B cell (primary cell): ENCODE measurements at places on chromosomes 2 and 18. TPM values are rescaled to one million over a fixed set of nuclear protein-coding genes. Genes with fewer than 3 reads are reported as not detected.

GRCh38 chr18:70663141-70663540, 374.3 kb downstream of the SOCS6 start:
- no peak for DNase-seq

GRCh38 chr2:164542581-164543021, 78.7 kb downstream of the GRB14 start:
- DNase-seq, result no peak

- DNase-seq, result no peak
These were observed 400.5 kb upstream of the FSIP2 start for GRCh38 chr2:185338104-185338503.

Gene SERPINB11
- total RNA-seq, result not detected in 2 replicates

Gene DSG1
- total RNA-seq, result not detected in 2 replicates

Gene SLC9A4
- total RNA-seq, result 0.07 and 0.20 TPM in 2 replicates

GRCh38 chr2:64582774-64583340, 58.7 kb downstream of the AFTPH start:
- DNase-seq, result no peak

- DNase-seq, result no peak
These were observed 32.9 kb downstream of the MTERF4 start for GRCh38 chr2:241068942-241069810.

GRCh38 chr18:66566616-66567015, 37.3 kb downstream of the CDH19 start:
- no peak for DNase-seq

- no peak for DNase-seq
These were observed 44.5 kb upstream of the FOSL2 start for GRCh38 chr2:28348149-28348567.

DNA sequence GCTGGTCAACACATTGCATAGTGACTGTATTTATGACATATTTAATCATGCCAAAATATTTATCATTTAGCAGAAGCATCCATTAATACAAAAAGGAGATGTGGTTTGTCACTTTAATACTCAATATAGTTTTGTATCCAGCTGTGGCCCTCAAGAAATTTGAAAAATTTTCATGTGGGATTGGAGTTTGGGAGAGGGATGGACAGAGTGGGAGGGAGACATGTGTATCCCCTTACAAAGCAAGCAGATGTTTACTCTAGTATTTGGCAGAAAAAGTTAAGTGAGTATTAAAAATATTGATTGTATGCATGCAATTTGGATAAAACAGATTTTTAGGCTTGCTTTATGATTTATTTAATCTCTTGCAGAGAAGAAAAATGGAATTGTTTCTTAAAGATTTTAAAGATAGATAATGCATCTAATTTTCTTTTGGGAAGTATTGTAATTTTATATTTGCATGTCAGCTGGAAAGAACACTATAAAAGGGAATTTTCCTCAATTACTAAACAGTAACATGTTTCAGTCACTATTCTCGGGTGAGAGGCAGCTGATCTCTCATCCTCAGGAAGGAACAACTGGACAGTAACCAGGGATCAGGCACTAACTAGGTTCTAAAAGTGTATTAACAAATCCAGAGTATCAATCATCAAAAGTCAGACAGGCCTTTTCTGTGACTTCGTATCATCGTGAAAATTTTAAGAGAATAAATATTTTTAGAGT, 1184.7 kb upstream of the NXPH2 start:
- no peak for DNase-seq

DNA sequence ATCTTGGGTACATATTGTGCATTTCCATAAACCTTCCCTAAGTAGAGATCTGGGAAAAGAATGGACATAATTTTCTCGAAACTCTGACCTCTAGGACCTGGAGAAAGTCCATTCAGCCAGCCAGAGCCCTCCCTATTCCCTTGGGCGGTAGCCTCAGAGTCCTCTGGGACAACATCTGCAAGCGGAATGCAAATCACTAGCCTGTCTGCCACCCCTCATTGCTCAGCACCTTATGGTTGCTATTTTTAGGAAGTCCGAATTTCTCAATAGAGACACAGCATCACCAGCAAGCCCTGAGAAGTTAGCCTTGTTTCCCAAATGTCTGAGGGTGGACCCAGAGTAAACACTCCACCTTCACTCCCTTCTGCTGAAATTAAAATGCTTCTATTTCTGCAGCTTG, 17.6 kb upstream of the CD28 start:
- DNase-seq, result peak; percentile 58

DNA sequence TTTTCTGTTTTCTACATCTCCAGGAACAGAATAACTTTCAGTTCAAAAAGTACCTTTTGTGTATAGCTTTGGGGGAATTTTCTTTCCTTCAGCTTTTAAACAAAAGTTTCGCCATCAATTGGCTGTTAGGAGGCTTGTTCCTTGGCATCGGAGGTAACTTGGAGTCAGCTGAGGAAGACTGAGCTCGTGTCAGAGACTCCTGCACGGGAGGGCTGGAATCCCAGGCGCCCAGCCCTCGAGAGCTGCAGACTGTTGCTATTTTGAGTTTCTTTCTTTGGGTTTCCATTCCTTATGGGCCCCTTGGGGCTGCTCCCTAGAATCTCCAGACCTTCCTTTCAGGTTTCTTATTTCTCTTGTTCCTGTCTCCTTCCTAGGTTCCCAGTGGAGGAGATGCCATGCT, 8.1 kb downstream of the EMILIN2 start:
- DNase-seq, result no peak

DNA sequence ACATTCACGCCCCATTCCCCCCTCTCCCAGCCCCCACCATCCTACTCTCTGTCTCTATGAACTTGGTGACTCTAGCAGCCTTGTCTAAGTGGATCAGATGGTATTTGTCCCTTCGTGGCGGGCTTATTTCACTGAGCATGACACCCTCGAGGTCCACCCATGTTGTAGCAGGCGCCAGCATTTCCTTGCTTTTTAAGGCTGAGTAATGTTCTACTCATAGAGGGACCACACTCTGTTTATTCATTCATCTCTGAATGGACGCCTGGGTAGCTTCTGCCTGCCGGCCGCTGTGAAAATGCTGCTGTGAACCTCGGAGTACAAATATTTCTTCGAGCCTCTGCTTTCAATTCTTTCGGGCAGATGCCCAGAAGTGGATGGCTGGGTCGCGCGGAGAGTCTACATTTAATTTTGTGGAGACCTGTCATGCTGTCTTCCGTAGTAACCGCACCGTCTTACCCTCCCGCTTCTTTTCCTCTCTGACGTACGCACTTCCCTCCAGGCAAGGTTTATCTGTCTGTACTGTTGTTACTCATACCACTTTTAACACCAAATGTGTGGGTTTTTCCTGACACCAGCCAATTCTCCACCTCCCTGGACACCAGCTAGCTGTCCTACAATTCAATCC, 5.6 kb downstream of the CROCC2 start:
- DNase-seq, result no peak

- no peak for DNase-seq
These were observed 201.3 kb upstream of the DSEL start for GRCh38 chr18:67717800-67718199.

DNA sequence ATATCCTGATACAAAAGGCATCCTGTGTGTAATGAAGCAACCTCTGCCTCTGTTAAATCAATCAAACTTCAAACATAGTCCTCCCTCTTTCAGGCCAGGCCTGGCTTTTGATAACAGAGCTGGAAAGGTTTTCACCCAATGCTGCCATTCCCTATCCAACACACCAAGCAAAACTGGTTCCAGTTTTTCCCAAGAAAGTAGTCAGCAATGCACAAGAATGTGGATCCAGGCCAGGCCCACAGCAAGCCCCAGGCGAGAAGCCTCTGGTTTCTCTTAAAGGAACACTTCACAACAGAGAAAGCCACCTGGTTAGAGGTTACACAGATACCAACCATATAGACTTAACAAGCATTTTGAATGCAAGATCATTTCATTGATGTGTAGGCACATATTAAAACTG, 49.2 kb upstream of the CCDC150 start:
- no peak for DNase-seq

DNA sequence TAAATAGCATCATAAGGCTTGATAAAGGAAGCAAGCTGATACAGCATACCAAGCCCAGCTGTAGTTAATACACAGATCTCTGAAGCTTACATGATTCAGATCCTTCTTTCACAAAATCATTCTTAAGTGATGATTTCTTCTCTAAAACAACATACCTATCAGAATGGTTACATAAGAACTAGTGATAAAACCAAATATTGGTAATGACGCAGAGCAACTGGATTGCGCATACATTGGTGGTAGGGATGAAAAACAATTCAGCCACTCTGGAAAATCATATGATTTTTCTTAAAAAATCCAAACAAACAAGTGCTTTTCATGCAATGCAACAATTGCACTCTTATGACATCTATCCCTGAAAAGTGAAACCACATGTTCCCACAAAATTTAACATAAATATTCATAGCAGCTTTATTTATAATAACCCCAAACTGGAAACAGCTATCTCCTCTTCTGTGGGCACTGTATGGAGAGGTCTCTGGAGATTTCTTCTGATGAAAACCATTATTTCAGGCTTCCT, 153.6 kb upstream of the DSEL start:
- DNase-seq, result no peak
